ENCODE measurements at places on chromosomes 1 and 21.

DNA sequence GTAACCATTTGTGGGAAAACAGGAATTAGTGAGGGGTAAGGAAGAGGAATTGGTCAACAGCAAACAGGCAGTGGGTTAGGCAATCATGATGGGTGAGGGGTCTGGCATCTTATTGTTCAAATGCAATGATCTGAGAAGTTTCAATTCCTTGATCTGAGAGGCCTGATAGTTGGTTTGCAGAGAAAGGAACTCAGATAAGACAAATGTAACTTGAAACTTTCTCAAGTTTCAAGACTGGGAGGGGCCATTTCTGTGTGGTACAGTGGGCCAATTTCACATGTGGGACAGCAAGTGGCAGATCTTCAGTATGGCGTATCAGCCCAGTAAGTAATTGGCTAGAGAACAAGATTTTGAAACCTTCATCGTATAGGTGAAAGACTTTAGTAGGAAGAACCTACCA, 102.5 kb downstream of the XPR1 start:
- no peak for DNase-seq

DNA sequence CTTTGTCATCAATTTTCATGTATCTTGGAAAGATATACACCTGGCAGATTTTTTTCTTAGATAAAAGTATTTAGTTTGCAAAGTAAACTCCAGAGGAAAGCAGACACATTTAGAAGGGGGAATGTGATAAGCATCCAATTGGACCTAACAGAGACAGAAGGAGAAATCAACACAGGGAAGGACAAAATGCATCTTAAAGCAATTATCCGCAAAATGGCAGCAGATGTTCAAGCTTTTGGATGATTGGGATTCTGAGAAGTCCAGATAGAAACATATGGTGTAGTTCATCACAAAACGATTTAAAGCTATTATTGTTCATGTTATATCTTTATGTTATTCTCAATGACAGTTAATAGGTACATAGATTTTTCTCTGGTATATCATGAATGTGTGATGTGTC, 1153.1 kb upstream of the B3GALT2 start:
- no peak for DNase-seq

- DNase-seq, result no peak
Observed at GRCh38 chr1:5887349-5887970, 104.8 kb downstream of the NPHP4 start.

DNA sequence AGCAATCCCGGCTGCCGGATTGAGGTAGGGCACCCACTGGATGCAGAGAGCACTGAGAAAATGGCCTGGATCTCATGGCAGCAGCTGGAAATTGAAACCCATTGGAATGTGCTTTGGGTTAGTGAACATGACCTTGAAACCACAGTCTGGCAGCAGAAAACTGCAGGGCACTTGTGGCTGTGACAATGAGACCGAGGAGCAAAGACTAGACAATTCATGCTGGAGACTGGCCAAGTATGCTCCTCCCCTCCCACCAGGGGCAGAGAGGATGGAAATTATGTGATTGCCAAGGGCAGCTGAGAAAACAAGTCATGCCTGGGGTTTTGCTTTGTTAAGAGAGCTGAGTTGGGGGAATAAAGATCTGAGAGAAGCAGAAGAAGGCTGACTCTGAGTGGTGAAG, 60.7 kb downstream of the ZNF697 start:
- no peak for DNase-seq

GRCh38 chr1:228089519-228090380, 7.2 kb downstream of the ARF1 start:
- no peak for DNase-seq

GRCh38 chr1:27298632-27299384, 23.2 kb upstream of the TMEM222 start:
- no peak for DNase-seq

- DNase-seq, result no peak
Observed at GRCh38 chr1:62068416-62068843, 126.2 kb upstream of the L1TD1 start.

DNA sequence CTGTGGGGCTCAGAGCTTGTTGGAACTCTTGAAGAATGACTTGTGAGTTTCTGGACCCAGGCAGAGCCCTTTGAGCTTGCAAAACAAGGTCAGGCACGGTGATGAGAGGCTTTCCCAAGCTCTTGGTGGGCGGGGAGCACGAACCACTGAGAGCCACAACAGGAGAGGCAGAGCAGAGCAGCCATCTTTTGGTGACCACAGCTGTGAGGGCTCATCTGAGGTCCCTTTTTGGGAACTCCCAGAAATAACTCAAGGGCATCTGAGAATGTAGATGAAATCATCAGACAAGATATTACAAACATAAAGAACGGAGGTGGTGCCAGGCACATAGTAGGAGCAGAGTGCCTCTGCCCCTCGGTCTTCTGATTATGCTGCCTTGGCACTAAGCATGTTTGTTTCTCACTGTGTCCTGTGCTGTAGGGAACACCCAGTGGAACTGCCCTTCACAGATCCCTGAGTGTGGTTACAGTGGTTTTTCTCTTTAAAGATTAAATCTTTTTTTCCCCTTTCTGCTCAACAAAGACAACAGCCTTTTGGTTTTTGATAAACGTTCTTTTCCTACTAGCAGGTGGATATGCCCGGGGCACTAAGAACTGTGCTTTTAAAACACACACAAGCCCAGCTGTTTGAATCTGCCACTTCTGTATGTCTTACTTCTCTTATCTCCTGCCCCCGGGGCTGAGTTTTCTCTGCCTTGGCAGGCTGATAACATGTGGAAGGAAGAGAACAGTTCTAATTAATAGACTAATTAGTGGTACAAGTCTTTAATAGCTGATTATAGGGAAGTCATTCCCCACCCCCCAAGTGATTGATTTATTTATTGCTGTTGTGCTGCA, 37.7 kb downstream of the CD34 start:
- no peak for DNase-seq

DNA sequence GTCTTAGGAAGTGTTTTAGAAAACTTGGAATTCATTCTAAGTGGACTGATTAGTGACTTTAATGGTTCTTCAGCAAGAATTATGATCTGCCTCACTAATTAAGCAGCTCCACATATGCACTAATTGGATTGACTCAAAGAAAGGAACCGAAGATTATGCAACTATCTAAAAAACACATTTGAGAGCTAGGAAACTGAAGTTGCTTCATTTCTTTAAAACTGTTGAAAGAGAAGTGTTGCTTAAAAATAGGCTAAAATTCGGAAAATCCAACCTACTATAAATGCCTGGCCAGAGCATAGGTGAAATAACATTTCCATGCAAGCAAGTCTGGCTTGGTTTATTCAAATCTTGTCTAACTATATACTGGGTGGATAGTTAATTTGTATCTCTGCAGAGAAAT, 502.9 kb upstream of the ZRANB2 start:
- no peak for DNase-seq

- DNase-seq, result no peak
Observed at GRCh38 chr1:116692879-116693278, 25.3 kb upstream of the IGSF3 start.

DNA sequence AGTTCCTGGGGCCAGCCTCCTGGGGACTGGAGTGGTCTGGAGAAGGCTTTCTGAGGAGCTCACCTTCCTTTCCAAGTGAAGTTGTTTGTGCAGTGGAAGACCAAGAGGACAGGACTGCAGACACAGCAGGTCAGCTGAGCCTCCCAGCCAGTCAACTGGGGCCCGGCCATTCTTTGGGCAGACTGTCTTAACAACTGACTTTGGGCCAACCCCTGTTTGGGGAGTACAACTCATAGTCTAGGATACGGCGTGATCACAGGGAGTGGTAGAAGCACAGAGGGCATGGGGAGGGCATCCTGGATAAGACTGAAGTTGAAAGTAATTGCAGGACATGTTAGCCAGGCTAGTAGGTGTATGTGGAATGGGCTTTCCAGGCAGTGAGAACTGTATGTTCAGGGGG, 50.3 kb downstream of the PGM1 start:
- no peak for DNase-seq

GRCh38 chr1:91891454-91891853, 5.5 kb upstream of the TGFBR3 start:
- no peak for DNase-seq

GRCh38 chr1:37017720-37018119, 16.6 kb downstream of the GRIK3 start:
- no peak for DNase-seq

DNA sequence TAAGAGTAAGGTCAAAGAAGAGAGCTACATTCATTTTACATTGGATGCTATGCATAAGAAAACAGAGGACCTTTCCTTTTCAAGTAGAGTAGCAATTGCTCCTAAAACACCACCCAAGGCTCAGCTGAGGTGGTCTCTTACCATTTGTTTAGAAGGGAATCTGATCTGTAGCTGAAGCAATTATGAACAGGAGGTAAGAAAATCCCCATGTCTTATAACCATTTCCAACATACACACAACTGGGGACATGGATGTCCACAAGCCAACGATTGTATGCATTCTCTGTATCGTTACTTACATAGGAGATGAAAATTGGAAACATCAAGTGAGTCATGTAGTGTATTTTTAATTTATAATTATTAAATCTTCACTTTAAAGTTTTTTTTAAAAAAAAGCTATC, 132.0 kb downstream of the AKT3 start:
- DNase-seq, result no peak

DNA sequence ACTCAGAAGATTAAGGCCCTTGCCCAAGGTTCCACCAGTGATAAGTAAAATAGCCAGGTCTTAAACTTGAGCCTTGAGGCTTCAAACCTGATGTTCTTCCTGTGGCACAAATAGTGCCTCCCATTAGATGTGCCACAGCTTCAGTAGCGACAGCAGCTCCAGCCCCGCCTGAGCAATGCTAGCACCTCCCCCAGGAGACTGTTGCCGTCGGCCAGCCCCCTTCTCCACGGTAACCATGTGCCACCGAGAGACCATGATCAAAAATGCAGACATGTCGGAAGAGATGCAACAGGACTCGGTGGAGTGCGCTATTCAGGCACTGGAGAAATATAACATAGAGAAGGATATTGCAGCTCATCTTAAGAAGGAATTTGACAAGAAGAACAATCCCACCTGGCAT, 32.2 kb downstream of the KLHDC7A start:
- DNase-seq, result no peak

DNA sequence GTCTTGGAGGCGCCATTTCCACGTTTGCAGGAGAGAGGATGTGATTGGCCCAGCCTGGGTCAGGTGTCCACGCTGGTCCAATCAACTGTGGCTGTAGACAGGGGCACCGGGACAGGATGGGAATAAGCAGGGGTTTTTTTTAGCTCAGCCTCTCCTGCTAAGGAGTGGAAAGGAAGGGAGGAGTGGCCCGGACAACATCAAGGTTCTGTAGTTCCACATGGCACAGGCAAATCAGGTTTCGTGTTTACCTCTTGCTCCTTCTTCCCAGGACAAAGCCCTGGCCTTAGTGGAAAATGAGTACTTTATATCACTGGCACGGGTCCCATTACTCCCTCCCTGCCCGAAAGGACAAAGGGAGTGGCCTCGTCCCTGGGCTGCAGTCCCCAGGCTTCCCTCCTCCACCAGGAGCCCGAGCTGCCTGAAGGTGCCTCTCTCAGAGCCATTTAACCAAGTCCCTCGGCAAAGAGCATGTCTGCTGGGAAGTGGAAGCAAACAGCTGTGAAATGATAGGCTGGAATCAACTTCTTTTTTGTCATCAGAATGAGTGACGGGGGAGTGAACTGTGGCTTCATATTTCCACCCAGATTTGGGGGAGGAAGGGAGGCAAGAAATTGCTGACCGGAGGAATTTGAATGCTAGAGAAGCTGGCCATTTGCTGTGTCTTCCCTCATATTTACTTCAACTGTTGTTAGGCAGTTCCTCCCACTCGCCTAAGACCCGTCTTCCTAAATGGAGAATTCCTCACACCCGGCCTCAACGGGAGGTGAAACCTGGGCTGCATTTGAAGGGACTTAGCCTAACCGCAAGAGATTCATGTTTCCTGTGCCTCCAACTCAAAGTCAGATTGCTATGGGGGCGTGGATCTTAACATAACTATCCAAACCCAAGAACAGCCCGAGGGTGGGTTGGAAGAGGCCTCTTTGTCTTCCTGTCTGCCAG, 84.9 kb upstream of the SLC44A3 start:
- DNase-seq, result no peak

DNA sequence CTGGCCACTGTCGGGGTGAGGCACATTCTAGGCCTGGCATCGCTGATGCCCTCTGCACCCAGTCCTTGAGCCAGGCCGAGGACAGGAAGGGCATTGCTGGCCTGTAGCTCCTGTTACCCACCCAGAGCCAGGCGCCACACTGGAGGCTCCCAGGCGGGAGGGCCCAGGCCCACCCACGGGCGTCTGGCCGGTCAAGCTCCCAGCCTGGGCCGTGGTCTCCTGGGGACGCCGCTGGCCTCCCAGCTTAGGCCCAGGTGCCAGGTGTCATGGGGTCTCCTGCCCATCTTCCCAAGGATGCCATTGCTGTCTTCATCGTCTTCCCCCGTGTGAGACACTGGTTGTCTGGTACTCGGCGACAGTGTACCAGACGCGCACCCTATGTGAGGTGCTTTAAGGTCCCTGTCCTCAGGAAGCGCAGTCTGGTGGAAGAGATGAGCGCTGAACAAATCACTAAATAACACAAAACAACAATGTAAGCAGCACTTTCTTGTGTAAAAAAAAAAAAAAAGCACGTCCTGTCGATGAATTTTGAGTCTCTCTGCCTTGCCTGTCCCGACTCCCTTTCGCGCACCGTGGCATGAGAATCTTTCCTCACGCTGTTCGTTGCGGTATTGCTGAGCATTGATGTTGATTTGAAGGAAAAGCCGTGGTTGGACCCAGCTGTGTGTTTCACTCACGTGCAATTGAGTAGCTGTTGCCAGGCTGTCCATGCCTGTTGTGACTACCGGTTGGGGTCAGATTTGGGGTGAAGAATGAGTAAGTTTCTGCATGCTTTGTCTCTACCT, 27.0 kb upstream of the TRAPPC10 start:
- DNase-seq, result no peak

- DNase-seq, result peak; percentile 66
Observed at GRCh38 chr1:201170533-201171062, 16.3 kb upstream of the TMEM9 start.

- no peak for DNase-seq
Observed at GRCh38 chr1:8155528-8156186, 129.5 kb upstream of the ERRFI1 start.

DNA sequence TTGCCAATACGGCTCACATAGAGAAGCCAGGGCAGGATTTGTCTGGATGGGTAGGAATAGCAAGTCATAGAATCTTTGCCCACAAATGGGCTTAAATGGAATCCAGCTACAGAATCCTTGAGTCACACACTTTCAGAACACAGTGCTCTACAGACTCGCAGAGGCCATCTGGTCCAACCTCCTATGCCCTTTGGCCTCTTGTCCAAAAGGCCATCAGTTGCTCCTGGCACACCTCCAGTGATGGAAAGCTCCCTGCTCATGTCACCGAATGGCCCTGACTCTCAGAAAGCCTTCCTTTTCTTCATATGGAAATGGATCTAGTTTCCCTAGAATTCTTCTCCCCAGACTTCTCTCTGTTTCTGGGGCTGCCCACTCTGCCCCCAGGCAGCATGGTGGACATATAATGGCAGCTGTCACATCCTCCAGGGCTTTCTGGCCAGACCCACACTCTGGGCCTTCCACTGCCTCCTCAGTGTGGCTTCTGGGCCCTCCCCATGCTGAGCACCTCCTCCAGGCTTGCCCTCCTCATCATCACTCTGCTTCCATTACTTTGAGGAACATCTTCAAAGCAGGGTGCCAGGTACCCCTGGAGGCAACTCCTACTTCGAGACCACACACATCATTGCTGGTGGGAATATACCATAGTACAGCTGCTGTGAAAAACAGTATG, 33.6 kb upstream of the TRABD2B start:
- no peak for DNase-seq
